Hematopoietic multipotent progenitor cell (in vitro differentiated cells): ENCODE measurements at places on chromosomes 6 and 20.

DNA sequence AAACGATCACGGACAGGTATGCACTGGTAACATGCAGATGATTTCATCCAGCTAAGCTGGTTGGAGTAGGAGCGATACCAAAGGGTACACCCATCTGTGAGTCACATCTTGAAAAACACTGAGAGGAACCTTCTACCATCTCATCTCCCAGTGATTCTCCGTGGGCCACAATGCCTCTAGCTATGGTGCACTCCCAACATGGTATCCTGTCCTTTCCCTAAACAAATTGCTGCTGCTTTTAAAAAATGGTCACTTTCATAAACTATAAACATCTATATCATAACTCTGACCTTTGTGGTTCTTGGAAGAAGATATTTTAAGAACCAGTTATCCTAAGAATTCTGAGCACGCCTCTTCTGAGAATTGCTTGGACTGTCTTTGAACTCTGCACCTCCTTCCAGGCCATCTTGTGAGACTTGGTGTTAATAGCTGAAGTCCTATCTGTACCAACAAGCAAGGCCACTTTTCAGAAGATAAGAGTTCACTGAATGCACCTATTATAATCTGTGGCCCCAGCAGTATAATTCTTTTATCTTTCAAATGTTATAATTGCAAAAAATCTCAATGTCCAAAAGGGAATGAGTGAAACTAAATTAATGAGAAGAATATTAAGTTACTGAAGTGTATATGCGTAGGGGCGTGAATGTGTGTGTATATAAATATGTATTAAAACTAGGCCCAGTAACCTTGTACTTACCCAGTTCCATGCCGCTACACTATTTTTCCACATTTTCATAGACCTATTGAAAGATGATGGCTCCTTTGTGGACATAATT is 70.5 kb upstream of the TPD52L1 start:
- no peak for DNase-seq

DNA sequence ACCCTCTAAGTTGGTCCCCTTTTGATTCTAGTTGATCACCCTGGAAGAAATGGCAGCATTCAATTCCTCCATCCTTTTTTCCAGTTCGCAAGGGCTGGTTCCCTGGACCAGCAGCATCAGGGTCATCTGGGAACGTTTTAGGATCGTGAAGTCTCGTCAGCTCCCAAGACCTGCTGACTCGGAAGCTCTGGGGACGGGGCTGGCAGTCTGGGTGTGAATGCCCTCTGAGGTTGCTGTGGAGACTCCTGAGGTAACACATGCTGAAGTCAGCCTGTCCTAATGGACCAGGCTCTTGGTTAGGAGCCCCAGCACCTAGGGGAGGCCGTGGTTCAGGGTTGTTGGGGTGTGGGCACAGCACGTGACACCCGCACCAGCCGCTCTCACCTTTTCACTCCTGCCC is 164.1 kb downstream of the SYNDIG1 start:
- no peak for DNase-seq

DNA sequence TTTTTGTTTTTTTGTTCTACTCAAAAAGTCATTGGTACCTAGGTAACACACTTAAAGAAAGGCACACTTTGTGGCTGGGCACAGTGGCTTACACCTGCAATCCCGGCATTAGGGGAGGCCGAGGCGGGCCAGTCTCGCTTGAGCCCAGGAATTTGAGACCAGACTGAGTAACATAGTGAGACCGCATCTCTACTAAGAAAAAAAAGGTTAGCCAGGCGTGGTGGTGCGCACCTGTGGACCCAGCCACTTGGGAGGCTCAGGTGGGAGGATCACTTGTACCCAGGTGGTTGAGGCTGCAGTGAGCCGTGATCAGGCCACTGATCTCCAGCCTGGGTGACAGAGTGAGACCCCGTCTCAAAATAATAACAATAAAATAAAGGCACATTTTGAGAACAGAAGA is 67.4 kb upstream of the BHLHE23 start:
- DNase-seq = no peak

- no peak for DNase-seq
Measured at GRCh38 chr6:109795994-109796555, 105.0 kb downstream of the FIG4 start.

DNA sequence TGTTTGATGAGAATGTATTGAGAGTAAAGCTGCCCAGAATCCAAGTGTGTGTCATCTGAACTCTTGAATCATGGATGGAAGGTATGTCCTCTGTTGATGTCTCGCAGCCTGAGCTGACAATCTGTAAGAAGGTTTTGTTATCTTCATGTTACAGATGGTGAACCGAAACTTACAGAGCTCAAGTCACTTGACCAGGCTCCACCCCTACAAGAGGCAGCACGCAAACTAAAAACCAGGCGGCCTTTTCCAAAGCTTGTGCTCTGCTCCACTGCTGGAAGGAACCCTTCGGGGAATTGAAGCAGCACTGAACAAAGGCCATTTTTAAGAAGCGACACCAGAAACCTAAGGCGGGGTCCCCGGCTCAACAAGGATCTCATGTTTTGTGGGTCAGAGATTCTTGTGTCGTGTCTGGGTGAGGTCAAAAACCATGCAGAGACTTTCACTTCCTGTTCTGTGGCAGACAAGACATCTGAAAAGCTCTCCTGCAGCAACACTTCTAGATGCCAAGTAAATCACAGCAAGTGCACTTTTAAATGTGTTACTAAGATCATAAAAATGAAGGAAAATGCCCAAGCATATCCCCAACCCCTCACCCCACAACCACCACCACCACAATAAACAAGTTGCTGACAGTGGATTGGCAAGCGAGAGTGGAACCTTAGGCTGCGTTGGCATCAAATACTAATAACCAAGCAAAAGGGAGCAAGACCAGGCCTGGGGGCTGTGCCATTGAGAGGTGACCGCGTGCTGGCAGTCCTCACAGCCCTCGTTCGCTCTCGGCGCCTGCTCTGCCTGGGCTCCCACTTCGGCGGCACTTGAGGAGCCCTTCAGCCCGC is 27.3 kb downstream of the NQO2 start:
- no peak for DNase-seq

GRCh38 chr6:169997187-169997929 is 245.9 kb downstream of the ERMARD start:
- DNase-seq = no peak

- DNase-seq = no peak
Measured at GRCh38 chr6:88734544-88734943, 228.9 kb downstream of the RNGTT start.

DNA sequence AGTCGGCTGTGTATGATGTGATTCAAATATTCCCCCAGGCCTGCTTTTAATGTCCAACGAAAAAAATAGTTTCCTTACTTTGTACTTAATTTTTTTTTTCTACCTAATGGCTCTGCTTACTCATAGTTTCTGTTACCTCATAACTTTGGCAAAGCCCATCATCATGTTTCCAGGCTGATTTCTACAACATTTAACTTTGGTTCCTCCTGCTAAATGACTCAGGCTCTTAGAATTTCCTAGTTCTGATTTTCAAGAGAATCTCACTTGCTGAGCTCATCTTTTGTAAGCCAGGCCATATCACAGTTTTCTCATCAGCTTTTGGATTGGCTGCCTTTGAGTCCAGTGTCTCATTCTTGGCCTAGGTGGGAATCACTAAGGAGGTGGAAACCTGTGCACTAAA is 323.1 kb downstream of the HDGFL1 start:
- DNase-seq = peak; percentile 86
